ENCODE measurements at places on chromosomes 7 and 10.

GRCh38 chr10:132847416-132847777, 61.5 kb upstream of the NKX6-2 start:
- DNase-seq, result no peak

DNA sequence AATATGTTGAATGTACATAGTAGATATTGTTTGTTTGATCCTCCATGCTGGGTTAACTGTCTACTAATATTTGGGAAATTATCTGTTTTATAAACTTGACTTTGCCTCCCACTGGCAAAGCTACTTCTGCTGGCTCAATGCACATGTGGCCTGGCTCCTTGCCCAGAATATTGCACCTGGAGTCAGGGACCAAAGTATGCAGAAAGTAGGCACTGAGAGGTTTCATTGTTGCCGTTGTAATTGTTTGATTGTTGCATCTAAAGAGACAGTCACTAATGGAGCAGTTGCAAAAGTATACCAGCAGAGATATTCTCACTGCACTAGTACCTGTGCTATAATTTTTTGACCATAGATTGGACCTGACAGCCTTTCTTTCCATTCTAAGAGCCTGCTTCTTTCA, 137.8 kb upstream of the CNTNAP2 start:
- DNase-seq, result no peak

- no peak for DNase-seq
Measured at GRCh38 chr7:155254018-155254417, 43.7 kb upstream of the INSIG1 start.

DNA sequence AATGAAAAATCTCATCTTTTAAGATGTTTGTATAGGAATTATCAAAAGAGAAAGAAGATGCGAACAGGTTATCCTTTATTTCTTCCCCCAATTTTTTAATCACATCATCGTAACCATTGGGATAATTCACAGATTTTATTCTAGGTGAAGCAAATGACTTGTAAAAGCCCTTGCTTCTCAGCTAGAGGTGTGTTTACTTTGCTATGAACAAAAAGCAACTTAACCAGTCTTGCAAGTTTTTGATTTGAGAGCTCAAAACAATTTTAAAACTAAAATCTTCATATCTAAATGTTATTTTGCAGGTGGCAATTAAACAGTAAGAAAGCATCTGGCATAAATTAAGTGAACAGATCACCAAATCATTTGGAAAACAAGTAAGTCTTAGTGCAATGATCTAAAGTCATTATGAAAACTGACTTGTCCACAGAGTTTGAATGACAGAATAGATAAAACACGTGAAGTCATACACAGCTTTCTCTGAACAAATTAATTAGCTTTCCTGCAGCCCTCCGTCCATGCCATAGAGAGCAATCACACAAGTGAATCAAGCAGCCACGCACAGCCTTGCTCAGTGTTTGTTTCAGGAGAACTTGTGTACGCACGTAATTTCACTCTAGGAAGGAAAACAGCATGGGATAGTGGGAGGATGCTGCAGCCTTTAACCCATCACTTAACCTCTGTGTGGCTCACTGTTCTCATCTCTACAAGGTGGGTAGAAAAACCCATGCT, 85.0 kb upstream of the ZNF800 start:
- no peak for DNase-seq

- no peak for DNase-seq
Measured at GRCh38 chr7:117386110-117386706, 41.1 kb downstream of the ASZ1 start.

GRCh38 chr7:116786791-116787443, 75.5 kb upstream of the CAPZA2 start:
- peak; percentile 70 for DNase-seq

GRCh38 chr10:117345143-117345542, 30.1 kb downstream of the PDZD8 start:
- DNase-seq, result no peak

DNA sequence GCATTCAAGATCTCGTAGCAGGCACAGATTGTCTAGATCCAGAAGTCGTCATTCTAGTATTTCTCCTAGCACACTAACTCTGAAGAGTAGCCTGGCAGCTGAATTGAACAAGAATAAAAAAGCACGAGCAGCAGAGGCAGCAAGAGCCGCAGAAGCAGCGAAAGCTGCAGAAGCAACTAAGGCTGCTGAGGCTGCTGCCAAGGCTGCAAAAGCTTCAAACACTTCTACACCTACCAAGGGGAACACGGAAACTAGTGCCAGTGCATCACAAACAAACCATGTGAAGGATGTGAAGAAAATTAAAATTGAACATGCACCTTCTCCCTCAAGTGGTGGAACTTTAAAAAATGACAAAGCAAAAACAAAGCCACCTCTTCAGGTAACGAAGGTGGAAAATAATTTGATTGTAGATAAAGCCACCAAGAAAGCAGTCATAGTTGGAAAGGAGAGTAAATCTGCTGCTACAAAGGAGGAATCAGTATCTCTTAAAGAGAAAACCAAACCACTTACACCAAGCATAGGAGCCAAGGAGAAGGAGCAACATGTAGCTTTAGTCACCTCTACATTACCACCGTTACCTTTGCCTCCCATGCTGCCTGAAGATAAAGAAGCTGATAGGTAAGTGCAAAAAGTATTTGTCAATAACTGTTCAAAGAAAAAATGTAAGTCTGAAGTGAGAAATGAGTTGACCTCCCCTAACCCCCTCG, 37.7 kb downstream of the CDK13 start:
- no peak for DNase-seq

GRCh38 chr7:69772718-69773436, 174.6 kb downstream of the AUTS2 start:
- DNase-seq, result no peak

DNA sequence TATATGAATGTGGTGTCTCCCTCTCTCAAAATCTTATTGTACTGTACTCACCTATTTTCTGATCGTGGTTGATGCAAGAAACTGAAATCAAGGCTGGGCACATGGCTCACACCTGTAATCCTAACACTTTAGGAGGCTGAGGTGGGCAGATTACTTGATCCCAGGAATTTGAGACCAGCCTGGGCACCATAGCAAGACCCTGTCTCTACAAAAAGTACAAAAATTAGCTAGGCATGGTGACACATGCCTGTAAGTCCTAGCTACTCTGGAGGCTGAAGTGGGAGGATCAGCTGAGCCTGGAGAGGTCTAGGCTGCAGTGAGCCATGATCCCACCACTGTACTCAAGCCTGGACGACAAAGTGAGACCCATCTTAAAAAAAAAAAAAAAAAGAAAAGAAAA, 16.0 kb downstream of the MMRN2 start:
- no peak for DNase-seq

GRCh38 chr10:48981310-48981907, 41.8 kb upstream of the LRRC18 start:
- peak; percentile 45 for DNase-seq

DNA sequence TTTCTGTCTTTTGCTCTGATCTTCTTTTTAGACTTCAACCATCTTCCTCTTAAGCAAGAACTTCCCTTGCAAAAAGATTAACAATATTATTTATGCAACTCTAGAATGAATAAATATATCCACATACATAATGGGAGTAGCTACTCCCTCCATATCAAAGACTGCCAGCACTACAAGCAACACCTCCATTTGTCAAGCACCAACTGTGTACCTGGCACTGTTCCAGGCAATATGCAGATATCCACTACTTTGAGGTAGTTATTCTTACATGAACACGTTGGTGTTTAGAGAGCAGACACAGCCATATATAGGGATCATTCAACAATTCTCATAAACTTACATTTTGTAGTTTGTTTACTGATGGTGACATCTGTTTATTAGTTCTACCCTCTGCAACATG, 83.6 kb upstream of the CACNB2 start:
- DNase-seq, result no peak

DNA sequence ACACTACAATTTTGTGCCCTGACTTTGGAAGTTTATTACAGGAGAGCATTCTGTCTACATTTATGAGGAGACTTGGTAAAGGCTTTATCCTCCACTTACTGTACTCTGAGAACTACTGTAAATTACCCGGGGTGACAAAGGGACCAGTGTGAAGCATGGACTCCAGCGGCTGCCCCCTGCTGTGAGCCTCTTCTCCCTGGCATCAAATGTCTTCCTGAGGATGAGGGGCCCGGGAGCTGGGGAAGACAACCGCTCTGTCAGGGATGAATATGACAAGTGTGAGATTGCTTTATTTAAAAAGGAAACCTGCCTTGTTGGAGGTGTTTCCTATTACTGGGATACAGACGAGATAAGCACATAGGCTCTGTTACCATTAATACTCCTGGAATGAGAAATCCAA, 714.8 kb downstream of the CCSER2 start:
- no peak for DNase-seq

DNA sequence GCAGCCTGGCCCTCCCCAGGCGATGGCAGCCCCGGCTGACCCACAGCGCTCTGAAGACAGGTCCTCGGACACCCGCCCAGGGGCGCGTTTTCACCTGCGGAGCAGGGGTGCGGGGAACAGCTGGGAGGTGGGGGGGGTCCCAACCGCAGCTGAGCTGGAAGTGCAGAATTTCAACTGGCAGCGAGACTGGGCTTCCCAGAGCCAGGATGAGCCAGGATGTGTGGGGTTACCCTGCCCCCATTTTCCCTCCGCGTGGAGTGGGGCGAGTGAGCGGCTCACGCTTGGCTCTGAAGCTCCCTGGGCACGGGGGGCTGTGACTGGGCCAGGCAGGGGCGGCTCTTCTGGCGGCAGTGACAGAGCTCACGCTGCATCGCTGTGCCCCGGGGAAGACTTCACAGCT, 70.2 kb downstream of the DNAJB6 start:
- DNase-seq, result no peak

- DNase-seq, result no peak
Measured at GRCh38 chr10:127137391-127137790, 59.0 kb downstream of the INSYN2A start.

GRCh38 chr10:24544776-24545175, 178.9 kb downstream of the ARHGAP21 start:
- DNase-seq, result no peak

DNA sequence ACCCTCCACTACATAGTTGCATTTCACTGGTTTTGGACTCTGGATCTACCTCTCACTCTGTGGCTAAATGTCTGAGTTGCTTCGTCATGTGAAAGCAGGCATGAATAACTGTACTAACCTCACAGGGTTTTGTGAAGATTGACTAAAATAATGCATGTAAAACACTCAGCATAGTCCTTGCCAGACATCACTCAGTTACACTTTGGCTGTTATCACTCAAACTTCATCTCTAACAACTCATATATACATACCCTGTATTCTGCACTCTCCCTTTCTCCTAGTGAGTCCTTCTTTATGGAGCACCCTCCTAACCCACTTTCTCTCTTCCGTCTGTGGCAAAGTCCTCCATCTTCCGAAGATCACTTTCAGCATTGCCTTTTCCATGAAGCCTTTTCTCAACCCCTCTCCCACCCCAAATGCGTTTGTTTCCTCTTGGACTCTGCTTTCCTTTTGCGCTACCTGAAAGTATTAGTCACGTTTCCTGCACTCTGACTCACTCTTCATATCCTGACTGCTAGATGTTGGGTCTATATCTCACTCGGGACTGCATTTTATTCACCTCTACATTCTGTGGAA, 72.6 kb downstream of the OSBPL3 start:
- peak; percentile 88 for DNase-seq

- DNase-seq, result no peak
Measured at GRCh38 chr10:118763202-118763988, 8.6 kb upstream of the CACUL1 start.

- DNase-seq, result no peak
Measured at GRCh38 chr7:30201161-30201666, 66.4 kb downstream of the MTURN start.

All from common myeloid progenitor, CD34-positive (primary cell).